ENCODE measurements at places on chromosomes 6 and 20.

DNA sequence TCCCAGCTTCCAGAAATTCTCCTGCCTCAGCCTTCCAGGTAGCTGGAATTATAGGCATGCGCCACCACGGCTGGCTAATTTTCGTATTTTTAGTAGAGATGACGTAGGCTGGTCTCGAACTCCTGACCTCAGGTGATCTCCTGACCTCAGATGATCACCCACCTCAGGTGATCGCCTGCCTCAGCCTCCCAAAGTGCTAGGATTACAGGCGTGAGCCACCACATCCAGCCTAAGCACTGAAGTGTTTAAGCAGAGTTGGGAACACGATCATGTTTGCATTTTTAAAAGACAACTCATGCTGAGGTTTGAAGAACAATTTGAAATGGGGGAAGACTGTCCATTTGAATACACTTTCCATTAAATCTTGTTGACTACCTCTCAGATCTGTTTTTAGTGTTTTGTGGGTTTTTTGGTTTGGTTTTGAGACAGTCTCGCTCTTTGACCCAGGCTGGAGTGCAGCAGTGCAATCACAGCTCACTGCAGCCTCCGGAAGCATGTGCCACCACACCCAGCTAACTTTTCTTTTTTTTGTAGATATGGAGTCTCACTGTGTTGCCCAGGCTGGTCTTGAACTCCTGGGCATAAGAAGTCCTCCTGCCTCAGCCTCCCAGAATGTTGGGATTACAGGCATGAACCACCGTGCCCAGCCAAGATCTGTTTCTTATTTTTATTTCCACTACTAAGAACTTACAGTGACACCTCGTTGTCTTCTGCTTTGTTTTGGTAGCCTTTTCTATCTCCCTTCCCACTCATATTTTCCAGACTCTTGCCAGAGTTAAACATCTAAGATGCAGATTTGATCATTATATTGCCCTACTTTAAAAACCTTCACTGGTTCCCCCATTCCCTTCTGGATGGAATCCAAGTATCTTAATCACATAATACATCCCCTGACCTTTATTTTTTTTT is 5.5 kb downstream of the CASP8AP2 start:
- no peak overlapping the region for H3K27ac ChIP-seq
- H3K27me3 ChIP-seq, result no peaks in the 10 kb centered on the region
- H3K36me3 ChIP-seq, result peaks cover 17% of the 10 kb centered on the region
- peaks cover 3% of the 10 kb centered on the region for H3K4me1 ChIP-seq
- H3K4me3 ChIP-seq, result no peak overlapping the region

GRCh38 chr20:19903168-19903811 is 113.9 kb upstream of the NAA20 start:
- no peak overlapping the region for H3K4me3 ChIP-seq
- no peak overlapping the region for H3K27ac ChIP-seq
- H3K27me3 ChIP-seq, result no peaks in the 10 kb centered on the region
- no peak for DNase-seq
- no peaks in the 10 kb centered on the region for H3K36me3 ChIP-seq

GRCh38 chr6:64789476-64789875 is 917.5 kb downstream of the EYS start:
- no peaks in the 10 kb centered on the region for H3K27me3 ChIP-seq
- DNase-seq, result no peak
- no peaks in the 10 kb centered on the region for H3K36me3 ChIP-seq

- peak; percentile 98 for DNase-seq
- peaks cover 19% of the 10 kb centered on the region for H3K4me1 ChIP-seq
- H3K4me3 ChIP-seq, result no peak overlapping the region
Measured at GRCh38 chr20:35773154-35773751, 1.4 kb downstream of the PHF20 start.

GRCh38 chr20:33026779-33027759 is 4.4 kb upstream of the BPIFB6 start:
- no peak overlapping the region for H3K4me3 ChIP-seq
- H3K27me3 ChIP-seq, result no peaks in the 10 kb centered on the region
- H3K4me1 ChIP-seq, result no peaks in the 10 kb centered on the region
- H3K36me3 ChIP-seq, result no peaks in the 10 kb centered on the region

DNA sequence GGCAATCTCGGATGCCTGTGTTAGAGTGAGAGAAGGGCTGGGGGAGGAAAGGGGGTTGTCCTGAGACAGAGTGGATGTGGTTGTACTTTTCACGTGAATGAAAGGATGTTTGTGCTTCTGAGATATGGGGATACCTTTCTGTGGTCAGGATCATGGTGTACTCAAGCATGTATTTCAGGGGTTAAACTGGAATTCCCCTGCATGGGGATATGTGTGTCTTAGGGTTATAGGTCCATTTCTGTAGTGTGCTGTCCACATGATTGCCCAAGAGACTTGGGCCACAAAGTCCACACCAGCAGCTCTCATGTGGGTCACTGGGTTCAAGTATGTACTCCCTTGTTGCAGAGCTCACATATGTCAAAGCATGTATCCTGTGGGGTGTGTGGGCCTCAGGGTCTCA is 10.5 kb downstream of the SYNGAP1 start:
- no peak for DNase-seq
- no peak overlapping the region for H3K4me3 ChIP-seq
- H3K4me1 ChIP-seq, result peaks cover 39% of the 10 kb centered on the region
- H3K27me3 ChIP-seq, result no peaks in the 10 kb centered on the region
- H3K36me3 ChIP-seq, result peaks cover 5% of the 10 kb centered on the region
- H3K27ac ChIP-seq, result no peak overlapping the region

GRCh38 chr6:130958468-130958867 is 104.6 kb downstream of the EPB41L2 start:
- no peak overlapping the region for H3K27ac ChIP-seq
- H3K27me3 ChIP-seq, result no peaks in the 10 kb centered on the region
- H3K36me3 ChIP-seq, result no peaks in the 10 kb centered on the region
- DNase-seq, result no peak
- no peaks in the 10 kb centered on the region for H3K4me1 ChIP-seq

GRCh38 chr6:137631323-137631722 is 137.1 kb upstream of the OLIG3 start:
- H3K27me3 ChIP-seq, result no peaks in the 10 kb centered on the region
- H3K4me1 ChIP-seq, result peaks cover 11% of the 10 kb centered on the region

- no peak for DNase-seq
- H3K4me3 ChIP-seq, result peak overlapping the region; percentile 79
- H3K36me3 ChIP-seq, result no peaks in the 10 kb centered on the region
- H3K4me1 ChIP-seq, result peaks cover 4% of the 10 kb centered on the region
Measured at GRCh38 chr6:39933669-39934130, 562 bp downstream of the MOCS1 start.

GRCh38 chr6:160861824-160862223 is 129.7 kb upstream of the MAP3K4 start:
- no peak overlapping the region for H3K27ac ChIP-seq
- H3K27me3 ChIP-seq, result no peaks in the 10 kb centered on the region
- DNase-seq, result no peak
- H3K4me3 ChIP-seq, result no peak overlapping the region
- H3K36me3 ChIP-seq, result no peaks in the 10 kb centered on the region
- no peaks in the 10 kb centered on the region for H3K4me1 ChIP-seq

- no peaks in the 10 kb centered on the region for H3K27me3 ChIP-seq
- no peaks in the 10 kb centered on the region for H3K4me1 ChIP-seq
- no peaks in the 10 kb centered on the region for H3K36me3 ChIP-seq
- DNase-seq, result no peak
Measured at GRCh38 chr6:169527306-169527705, 174.5 kb downstream of the WDR27 start.
